HS-27A (cell line): ENCODE measurements at places on chromosomes 4 and X.

DNA sequence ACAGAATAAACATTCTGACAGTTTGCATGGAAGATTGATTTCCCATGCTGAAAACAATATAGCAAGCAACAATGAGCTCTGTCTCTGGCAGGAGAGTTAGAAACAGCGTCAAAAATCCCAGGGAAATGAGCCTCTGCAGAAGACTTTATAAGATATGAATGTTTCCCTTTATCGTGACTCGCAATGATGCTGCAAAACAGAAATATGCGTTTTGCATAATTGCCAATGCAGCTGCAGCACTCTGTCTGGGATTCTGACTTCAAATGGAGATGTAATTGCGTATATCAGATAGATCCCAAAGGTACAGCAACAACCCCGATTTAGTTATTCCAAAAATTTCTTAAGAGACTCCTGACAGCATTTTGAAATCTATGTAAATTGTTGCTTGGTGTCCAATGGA lies 702.4 kb upstream of the EPHA5 start:
- DNase-seq = no peak

- DNase-seq = no peak
Observed at GRCh38 chrX:70174754-70175153, 2.5 kb upstream of the DGAT2L6 start.

DNA sequence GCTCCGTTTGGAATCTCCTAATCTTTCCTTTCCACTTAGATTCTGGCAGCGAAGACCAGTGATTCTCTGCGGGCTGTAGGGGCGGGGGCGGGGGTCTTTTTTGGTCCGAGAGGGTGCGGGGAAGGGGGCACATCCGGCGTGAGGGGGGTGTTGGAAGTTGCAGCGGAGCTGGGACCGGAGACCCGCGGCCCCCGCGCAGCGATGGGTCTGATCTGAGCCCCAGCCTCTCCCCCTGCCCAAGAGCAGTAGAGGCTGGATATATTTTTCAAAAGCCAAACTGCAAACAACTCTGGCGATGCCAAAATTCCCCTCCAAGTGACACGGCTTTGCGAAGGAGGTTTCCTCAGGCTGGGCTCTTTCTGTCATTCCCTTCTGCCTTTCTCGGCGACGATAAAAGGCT lies 355 bp downstream of the GRID2 start:
- no peak for DNase-seq

DNA sequence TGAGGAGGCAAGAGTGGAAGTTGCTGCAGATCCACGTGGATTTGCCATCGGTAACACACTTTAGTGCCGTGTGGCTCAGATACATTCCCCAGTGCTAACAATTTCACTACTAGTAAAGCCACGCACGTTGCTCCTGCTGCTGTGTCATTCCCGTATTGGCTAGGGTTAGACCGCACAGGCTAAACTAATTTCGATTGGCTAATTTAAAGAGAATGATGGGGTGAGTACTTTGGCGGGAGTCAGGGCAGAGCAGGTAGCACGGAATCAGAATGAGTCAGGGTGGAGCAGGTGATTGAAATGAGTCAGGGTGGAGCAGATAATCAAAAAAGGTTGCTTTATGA lies 1337.5 kb downstream of the FSTL5 start:
- DNase-seq = no peak

DNA sequence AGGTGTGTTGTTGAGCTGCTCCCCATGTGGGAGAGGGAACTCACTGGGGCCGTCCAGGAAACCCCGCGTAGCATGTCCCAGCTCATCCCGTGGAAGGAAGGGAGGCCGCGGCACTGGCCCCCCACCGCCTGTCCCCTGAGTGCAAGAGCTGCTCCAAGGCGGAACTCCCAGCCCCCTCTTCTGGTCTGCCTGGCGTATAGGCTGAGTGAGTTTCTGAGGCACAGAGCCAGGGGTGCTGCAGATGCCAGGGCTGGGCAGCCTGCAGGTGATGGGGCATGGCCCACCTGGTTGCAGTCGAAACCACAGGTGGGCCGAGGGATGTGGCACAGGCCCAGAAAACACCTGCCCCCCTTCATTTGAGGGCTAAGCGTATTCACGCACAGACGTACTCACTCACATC lies 49.6 kb downstream of the ABLIM2 start:
- no peak for DNase-seq

DNA sequence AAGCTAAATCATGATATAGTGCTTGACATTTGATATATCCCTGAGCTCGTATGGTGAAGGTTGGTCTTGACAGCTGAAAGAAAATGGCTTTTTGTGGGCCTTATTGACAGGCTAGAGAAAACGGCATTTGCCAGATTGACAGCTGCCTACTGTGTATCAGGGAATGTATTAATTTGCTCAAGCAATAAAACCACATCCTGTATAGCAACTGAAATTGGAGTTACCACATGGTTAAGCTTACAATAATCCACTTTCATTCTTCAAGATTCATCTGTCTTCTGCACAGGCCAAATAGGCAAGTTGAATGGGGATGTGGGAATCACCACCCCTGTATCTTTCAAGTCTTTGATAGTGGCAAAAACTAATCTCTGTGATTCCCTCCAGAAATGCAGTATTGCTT lies 76.2 kb upstream of the IL2 start:
- DNase-seq = no peak

- no peak for DNase-seq
Observed at GRCh38 chr4:2793586-2794485, 951 bp downstream of the SH3BP2 start.

GRCh38 chr4:74754218-74754617 lies 40.1 kb downstream of the BTC start:
- no peak for DNase-seq

DNA sequence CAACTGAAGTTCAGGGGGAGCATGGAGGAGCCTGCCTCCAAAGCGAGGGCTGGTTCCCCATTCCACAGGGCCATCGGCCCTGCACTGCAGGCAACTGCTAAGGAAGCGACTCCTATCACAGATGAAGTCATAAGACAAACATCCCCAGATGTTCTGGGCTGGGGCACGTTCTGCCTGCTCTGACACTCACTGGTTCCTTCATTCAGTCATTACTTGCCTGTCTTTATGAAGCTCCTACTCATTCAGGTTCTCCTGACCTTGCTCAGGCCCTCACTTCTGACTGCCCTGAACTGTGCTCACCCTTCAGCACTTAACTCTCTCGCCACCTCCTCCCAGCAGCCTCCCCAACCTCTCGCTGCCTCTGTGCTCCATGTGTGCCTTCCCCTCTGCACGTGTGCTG lies 2.5 kb upstream of the SLC2A9 start:
- no peak for DNase-seq

DNA sequence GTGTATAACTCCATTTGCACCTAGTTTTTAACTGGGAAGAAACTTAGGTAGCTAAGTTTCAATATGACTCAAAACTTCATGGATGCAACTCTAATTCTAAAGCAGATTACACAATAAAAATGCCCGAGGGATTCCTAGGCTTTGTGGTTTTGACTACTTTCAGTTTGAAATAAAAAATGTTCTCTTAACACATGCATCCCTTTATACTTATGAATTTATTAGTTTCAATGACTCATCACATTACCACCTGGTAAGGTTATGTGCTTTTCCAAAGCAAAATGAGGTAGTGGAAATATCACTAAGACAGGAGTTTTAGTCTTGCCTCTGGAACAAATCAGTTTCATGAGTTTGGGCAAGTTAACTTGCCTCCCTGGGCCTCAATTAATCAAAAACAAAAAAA lies 125.5 kb downstream of the OPHN1 start:
- peak; percentile 23 for DNase-seq

- DNase-seq = no peak
Observed at GRCh38 chr4:183995570-183995969, 90.5 kb downstream of the STOX2 start.

DNA sequence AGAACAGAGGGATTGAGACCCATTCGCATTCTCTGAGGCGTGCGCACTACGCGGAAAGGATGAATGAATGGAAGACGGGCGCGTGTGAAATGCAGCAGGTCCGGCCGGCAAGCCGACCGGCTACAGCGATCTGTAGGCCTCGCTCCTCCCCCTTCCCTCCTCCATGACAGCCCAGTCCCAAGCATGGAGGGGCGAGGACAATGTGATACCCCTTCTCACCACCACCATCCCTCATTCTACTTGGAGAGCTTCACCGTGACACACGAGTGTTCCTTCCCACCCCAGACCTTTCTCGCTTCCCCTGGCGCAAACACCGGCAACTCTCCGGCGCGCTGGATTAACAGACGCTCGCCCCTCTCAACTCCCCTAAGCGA lies 815 bp downstream of the EIF4E start:
- DNase-seq = no peak

DNA sequence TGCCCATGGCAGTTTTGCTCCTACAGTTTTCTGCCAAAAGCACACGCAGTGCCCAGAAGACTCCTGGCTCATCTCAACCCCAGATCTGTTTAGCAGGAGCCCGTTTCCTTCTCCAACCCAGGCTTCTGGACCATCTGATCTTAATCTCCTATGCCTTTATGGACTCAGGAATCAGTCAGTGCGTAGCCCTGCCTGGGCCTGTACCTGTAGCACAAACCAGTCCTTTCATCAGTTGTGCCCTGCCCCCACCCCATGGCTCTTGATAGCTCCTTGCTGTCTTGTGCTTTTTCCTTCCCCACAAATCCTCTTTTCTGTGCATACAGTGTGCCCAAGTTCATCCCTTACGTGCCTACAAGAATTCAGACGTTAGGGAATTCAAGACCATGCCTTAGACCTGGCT lies 1.5 kb downstream of the ZNF718 start:
- DNase-seq = no peak
